ENCODE measurements at places on chromosomes 4 and X. TPM values are rescaled to one million over a fixed set of nuclear protein-coding genes. Genes with fewer than 3 reads are reported as not detected.
A peak's percentile ranks its signal among the peaks of the same experiment; 100 is the strongest.

GRCh38 chr4:121072224-121073003, at the start of gene NDNF:
Gene NDNF (minus strand): TSS chr4:121072535. CDS start chr4:121045837, 26,698 bp downstream.
- peaks cover 5% of the 10 kb centered on the region for H3K4me1 ChIP-seq
- H3K27me3 ChIP-seq = no peaks in the 10 kb centered on the region
- DNase-seq = no peak

DNA sequence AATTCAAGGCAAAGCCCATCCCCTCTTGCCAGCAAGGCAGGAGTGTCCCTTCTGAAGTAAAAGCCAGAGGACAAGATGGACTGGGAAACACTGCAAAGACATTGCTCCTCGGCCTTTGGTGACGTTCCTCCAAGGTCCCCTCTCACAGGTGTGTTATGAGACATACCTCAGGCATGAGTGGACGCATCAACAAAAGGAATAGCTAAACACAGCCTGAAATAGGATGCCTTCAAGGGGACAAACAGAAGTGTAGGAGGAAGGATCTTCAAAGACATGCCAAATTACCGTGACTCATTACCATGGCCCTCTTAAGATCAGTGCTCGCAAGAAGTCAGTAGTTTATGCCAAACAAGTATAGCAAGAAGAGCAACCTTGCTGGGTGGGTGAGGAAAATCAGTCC, 6.0 kb upstream of the IDS start:
- H3K4me3 ChIP-seq = no peak overlapping the region
- H3K27ac ChIP-seq = no peak overlapping the region
- DNase-seq = no peak
- H3K36me3 ChIP-seq = no peaks in the 10 kb centered on the region
- no peaks in the 10 kb centered on the region for H3K4me1 ChIP-seq
- no peaks in the 10 kb centered on the region for H3K27me3 ChIP-seq

DNA sequence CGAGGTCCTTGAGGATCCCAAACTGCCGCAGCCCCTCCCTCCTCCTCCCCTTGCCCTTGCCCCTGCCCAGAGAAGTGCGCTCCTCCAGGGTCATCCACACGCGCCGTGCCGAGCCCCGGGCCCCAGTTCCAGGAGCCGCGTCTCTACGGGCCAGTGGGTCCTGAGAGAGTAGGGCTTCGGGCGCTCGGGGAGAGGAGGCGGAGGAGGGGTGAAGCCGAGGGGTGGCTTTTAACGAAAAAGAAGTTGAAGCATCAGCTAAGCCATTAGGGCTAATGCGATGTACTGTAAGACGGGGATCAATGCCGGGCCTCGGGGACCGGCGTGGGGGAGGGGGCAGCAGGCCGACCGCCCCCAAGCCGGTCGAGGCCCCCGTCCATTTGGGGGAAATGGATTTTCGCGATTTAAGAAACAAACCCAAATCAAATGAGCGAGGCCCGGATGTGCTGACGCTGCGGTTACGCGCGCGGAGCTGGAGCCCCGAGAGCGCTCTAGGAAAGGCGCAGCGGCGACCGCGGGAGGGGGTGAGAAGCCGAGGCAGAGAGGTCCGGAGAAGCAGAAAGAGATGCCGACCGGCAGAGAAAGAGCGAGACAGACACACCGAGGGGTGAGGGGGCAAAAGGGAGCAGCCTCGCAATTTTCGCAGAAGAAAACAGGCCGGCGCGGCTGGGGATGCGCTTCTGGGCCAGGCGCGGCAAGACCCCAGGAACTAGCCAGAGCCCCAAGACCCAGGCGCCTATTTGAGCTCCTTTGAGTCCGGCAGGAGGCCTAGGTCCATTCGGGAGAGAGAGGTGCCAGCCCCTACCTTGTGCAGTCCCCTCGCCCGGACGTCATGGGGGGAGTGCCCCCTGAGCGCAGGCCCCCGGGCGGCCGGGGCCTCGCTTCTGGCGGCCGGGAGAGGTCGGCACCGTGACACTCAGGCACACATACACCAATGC, 13.6 kb downstream of the HMX1 start:
- peaks cover 37% of the 10 kb centered on the region for H3K4me1 ChIP-seq
- peaks cover 51% of the 10 kb centered on the region for H3K27me3 ChIP-seq
- peak overlapping the region; percentile 37 for H3K4me3 ChIP-seq
- DNase-seq = no peak
- H3K36me3 ChIP-seq = no peaks in the 10 kb centered on the region

DNA sequence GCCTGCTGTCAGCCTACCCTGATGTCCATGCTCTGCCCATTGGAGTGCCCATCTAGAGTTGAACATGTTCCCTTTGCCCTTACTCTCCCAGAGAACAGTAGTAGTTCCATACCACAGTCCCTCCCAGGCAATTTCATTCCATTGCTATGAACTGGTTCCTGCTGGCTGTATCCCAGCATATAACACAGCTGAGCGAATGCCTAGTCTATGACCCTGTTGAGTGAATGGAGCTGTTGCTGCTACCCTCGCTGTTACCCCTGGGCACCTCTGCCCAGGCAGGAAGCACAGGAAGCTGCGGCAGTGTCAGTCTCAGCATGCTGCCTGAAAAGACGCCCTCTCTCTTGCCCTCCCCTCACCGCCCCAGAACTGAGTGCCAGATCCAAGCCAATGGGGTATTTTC, 73.3 kb downstream of the SOX3 start:
- H3K4me3 ChIP-seq = no peak overlapping the region
- H3K36me3 ChIP-seq = no peaks in the 10 kb centered on the region
- peaks cover 28% of the 10 kb centered on the region for H3K4me1 ChIP-seq
- DNase-seq = no peak

GRCh38 chr4:186844059-186844681, 120.5 kb upstream of the FAT1 start:
- no peaks in the 10 kb centered on the region for H3K27me3 ChIP-seq
- peak overlapping the region; percentile 34 for H3K4me3 ChIP-seq
- H3K27ac ChIP-seq = peak overlapping the region; percentile 70
- H3K36me3 ChIP-seq = no peaks in the 10 kb centered on the region
- H3K4me1 ChIP-seq = peaks cover 43% of the 10 kb centered on the region
- DNase-seq = no peak

GRCh38 chr4:144645631-144646522, at the start of gene HHIP:
Gene HHIP (plus strand): TSS chr4:144646156. CDS start chr4:144646676, 520 bp downstream.
- no peak for DNase-seq
- H3K4me3 ChIP-seq = peak within 1 kb of the TSS; percentile 57
- no peaks in the 10 kb centered on the region for H3K27me3 ChIP-seq
- H3K4me1 ChIP-seq = peaks cover 23% of the 10 kb centered on the region
- no peak within 1 kb of the TSS for H3K27ac ChIP-seq

DNA sequence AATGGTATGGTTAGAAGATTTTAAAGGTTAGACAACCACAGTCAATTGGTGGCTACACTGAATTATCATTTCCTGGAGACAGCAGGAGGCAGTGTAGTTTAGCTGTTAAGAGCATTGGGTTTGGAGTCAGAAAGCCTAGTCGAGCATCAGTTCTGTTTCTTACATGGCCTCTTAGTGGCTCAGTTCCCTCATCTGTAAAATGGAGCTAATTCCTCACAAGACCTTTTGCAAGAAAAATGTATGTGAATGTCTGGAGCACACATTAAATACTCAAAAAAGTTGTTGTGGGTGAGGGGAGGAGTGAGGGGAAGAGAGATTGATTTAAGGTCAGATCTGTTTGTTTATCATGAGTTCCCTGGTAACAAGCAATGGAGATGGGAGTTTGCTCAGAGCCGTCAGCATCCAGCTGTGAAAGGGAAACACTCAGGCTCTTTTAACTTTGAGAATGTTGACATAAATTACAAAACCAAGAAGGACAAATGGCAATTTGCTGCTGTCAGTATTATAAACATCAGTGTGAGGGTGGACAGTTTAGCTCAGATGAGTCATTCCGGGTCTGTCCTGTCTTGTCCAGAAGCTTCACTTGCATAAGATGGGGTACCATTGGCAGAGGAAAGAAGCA, 98.2 kb upstream of the PGRMC2 start:
- no peaks in the 10 kb centered on the region for H3K36me3 ChIP-seq
- no peak overlapping the region for H3K4me3 ChIP-seq
- H3K27ac ChIP-seq = peak overlapping the region; percentile 79

- no peak overlapping the region for H3K4me3 ChIP-seq
- no peak for DNase-seq
- H3K36me3 ChIP-seq = no peaks in the 10 kb centered on the region
- no peak overlapping the region for H3K27ac ChIP-seq
Measured at GRCh38 chrX:47030339-47030738, 47.9 kb upstream of the RGN start.

DNA sequence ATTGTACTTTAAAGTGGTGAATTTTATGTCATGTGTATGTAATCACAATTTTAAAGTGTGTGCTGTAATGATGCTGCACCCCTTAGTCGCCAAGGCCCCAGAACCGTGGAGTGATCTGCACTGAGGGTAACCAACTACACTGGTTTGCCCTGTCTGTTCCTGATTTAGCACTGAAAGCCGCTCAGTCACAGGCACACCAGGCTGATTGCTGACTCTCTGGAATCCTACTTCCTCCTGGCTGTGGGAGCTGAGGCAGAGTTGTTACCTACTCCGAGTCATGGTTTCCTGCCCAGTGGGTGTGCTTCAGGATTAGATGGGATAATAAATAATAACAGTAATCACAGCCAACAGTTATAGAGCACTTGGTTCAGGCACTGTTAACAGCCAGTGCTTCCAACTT, 645.4 kb downstream of the BCOR start:
- no peak overlapping the region for H3K4me3 ChIP-seq
- DNase-seq = no peak
- no peaks in the 10 kb centered on the region for H3K36me3 ChIP-seq
- H3K27ac ChIP-seq = no peak overlapping the region
- no peaks in the 10 kb centered on the region for H3K4me1 ChIP-seq
- no peaks in the 10 kb centered on the region for H3K27me3 ChIP-seq

DNA sequence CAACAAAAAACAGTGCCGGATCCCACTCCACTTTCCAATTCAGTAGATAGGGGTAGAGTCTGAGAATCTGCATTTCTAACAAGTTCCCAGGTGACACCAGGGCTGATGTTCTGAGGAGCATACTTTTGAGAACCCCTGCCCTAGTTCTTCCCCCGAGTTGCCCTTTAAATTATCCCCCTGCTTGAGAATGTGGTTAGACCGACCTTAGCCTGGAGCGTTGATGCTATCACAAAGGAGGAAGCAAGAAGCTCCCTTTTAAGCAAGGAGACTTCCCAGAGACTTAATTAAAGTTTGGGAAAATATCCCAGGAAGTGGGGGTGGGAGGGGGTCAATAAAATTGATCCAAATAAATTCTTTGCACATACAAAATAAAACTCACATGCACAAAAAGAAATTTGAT, 485.9 kb downstream of the SMARCA1 start:
- H3K36me3 ChIP-seq = no peaks in the 10 kb centered on the region
- H3K4me3 ChIP-seq = no peak overlapping the region
- H3K27me3 ChIP-seq = no peaks in the 10 kb centered on the region
- H3K27ac ChIP-seq = no peak overlapping the region

Gene CYBB
- total RNA-seq = 14.6 TPM

DNA sequence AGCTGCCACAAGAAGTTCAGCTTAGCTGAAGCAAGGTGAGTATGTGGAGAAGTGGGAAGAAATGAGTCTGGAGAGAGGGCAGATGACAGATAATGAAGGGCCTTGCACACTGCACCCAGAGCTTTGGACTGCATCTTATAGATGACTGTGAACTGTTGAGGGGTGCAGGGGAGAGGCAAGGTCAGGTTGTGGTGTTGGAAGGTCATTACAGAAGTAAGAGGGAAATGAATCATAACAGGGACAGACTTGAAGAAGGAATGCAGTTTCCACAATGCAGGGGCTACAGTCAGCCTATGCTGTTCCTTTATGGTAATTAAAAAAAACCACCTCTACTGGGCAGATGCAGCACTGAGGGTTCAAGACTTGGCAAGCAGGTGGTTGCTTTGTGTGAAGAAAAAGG, 4.8 kb upstream of the IGFBP7 start:
- DNase-seq = no peak
- H3K4me1 ChIP-seq = peaks cover 30% of the 10 kb centered on the region
- no peaks in the 10 kb centered on the region for H3K27me3 ChIP-seq
- no peak overlapping the region for H3K4me3 ChIP-seq
- H3K27ac ChIP-seq = no peak overlapping the region

Gene FMR1NB
- total RNA-seq = not detected

DNA sequence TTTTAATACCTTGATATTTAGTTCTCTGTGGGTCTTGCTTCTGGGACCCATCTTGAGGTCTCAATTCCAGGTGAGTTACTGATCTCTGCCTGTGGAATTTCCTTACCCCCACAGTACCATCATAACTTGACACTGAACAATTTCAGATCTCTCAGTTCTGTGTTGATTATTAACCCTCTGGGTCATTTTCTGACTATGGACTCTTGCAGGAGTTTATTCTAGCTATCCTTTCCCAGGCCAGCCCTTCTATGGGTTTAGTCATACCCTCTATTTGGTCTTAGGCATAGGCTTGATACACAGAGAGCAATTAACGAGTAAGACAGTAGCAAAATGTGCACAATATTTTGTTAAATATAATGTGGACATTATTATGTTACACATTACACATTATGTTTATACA, 3.7 kb upstream of the SPARCL1 start:
- H3K4me3 ChIP-seq = no peak overlapping the region
- DNase-seq = no peak
- H3K27me3 ChIP-seq = no peaks in the 10 kb centered on the region
- peak overlapping the region; percentile 91 for H3K27ac ChIP-seq

DNA sequence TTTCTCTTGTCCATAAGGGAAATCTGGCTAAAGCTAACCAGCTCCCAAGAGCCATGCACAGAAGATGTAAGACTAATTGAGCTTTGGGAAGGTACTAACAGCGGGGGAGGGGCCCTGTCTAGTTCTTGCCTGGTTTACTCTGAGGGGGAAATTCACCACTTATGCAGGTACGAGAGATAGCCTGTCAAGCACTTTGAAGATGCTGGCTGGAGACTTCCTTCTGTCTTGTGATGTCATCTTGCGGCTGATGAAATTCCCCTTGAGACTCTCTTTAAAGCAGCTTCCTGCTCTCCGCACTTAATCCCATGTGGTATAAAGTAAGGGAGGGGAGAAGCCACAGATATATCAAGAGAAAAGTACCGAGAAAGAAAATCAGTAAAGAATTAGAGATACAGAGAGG, 345.3 kb downstream of the MAPK10 start:
- H3K27ac ChIP-seq = no peak overlapping the region
- peaks cover 9% of the 10 kb centered on the region for H3K4me1 ChIP-seq
- no peaks in the 10 kb centered on the region for H3K36me3 ChIP-seq
- no peak overlapping the region for H3K4me3 ChIP-seq

Gene GIMD1
- total RNA-seq = not detected

Gene CLCN4
- total RNA-seq = 1.8 TPM
